ENCODE measurements at places on chromosomes 16 and 17. TPM values are rescaled to one million over a fixed set of nuclear protein-coding genes. Genes with fewer than 3 reads are reported as not detected.
A peak's percentile ranks its signal among the peaks of the same experiment; 100 is the strongest.

Gene ZNF646
- 21.1 TPM for total RNA-seq

Gene CCL16
- not detected for total RNA-seq

Gene ATAD5
- total RNA-seq: 4.1 TPM

Gene SHBG
- not detected for total RNA-seq

Gene PRRT2
- total RNA-seq: 7.9 TPM

GRCh38 chr17:48908853-48909394 lies 717 bp downstream of the UBE2Z start:
- peaks cover 42% of the 10 kb centered on the region for H3K4me1 ChIP-seq
- H3K27me3 ChIP-seq: no peaks in the 10 kb centered on the region
- peak overlapping the region; percentile 54 for H3K4me3 ChIP-seq
- DNase-seq: peak; percentile 62
- peaks cover 30% of the 10 kb centered on the region for H3K36me3 ChIP-seq

DNA sequence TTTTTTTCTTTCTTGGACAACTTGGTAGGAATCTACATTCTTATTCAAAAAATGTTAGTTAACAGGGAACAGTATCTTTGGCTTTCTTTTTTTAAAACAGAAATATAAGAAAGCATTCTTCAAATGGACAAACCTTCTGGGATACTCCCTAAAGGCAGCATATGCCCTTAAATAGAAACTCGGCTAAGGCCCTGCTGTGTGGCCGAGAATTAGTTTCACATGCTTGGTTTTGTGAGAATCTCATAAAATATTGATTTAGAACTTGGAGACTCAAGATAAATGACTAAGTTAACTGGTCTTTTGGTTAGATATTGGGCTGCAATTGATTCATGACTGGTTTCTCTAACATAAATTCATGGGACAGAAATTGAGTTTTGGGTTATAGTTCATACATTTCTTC lies 359.9 kb upstream of the XYLT1 start:
- no peaks in the 10 kb centered on the region for H3K27me3 ChIP-seq
- no peak overlapping the region for H3K4me3 ChIP-seq
- H3K36me3 ChIP-seq: no peaks in the 10 kb centered on the region

- no peaks in the 10 kb centered on the region for H3K36me3 ChIP-seq
- DNase-seq: no peak
- no peaks in the 10 kb centered on the region for H3K4me1 ChIP-seq
- no peak overlapping the region for H3K27ac ChIP-seq
Observed at GRCh38 chr16:19660432-19660831, 57.6 kb downstream of the KNOP1 start.

DNA sequence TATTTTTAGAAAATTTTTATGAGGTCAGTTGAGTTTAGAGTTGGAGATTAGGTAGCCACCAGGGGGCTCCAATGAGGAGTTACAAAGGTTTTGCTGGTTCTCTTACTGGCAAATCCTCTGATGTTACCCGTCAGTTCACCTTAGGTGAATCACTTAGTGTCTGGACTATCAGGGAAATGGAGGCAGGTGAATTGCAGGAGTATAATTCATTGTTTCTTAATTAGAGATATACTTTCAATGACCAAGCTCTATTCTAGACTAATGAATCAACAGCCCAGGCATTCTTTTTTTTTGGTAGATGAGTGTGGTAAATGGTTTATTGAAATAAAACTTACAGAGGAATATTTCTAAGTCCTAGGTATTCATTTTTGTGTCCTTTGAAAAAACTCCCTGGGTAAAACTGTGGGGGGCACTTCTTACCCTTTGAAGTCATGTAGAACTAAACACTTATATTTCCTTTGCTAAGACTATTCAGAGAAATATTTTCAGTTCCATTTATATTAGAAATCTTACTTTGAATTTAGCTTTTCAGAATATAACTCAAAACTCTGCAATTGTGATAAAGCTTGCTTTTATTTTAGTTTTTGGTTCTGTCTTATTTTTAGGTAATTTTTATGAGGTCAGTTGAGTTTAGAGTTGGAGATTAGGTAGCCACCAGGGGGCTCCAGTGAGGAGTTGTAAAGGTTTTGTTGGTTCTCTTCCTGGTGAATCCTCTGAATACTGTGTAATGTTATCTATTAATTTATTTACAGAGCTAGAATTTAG lies 17.7 kb downstream of the PSMD11 start:
- H3K27me3 ChIP-seq: no peaks in the 10 kb centered on the region
- peak; percentile 70 for DNase-seq
- H3K27ac ChIP-seq: no peak overlapping the region
- H3K4me3 ChIP-seq: no peak overlapping the region

DNA sequence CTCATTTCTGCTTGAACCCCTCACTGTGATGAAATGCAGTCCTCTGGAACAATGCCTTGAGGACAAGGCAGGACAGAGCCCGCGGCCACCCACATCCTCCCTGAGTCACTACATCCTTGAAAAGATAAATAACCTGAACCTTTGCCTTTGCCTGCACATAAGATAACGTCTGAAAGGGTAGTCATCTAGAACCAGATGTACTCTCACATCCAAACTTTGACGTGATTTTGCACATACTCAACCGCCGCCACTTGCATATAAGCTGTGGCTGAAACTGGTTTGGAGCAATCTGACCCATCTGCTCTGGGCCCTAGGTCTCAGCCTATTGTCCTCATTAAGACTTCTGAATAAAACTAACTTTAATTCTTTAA lies 252.1 kb downstream of the PHKB start:
- no peaks in the 10 kb centered on the region for H3K4me1 ChIP-seq
- no peak overlapping the region for H3K27ac ChIP-seq
- H3K36me3 ChIP-seq: no peaks in the 10 kb centered on the region
- DNase-seq: no peak

GRCh38 chr17:78488867-78489634 lies 88.1 kb downstream of the DNAH17 start:
- peaks cover 13% of the 10 kb centered on the region for H3K27me3 ChIP-seq
- H3K27ac ChIP-seq: no peak overlapping the region
- H3K4me3 ChIP-seq: no peak overlapping the region
- H3K36me3 ChIP-seq: no peaks in the 10 kb centered on the region
- no peak for DNase-seq

DNA sequence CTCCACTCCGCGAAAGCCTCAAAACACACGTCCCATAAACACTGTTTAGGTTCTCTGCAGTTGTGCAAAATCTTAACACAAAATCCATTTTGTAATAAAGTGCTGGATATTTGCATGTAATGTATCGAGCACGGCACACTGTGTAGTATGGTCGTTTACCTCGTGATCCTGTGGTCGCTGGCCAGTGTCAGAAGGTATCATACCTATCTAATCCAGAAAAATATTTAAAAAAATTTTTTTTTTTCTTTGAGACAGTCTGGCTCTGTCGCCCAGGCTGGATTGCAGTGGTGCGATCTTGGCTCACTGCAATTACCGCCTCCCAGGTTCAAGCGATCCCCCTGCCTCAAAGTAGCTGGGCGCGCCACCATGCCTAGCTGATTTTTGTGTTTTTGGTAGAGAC lies 996 bp downstream of the RPL38 start:
- peaks cover 45% of the 10 kb centered on the region for H3K36me3 ChIP-seq
- no peak for DNase-seq
- no peaks in the 10 kb centered on the region for H3K27me3 ChIP-seq
- peak overlapping the region; percentile 93 for H3K4me3 ChIP-seq

DNA sequence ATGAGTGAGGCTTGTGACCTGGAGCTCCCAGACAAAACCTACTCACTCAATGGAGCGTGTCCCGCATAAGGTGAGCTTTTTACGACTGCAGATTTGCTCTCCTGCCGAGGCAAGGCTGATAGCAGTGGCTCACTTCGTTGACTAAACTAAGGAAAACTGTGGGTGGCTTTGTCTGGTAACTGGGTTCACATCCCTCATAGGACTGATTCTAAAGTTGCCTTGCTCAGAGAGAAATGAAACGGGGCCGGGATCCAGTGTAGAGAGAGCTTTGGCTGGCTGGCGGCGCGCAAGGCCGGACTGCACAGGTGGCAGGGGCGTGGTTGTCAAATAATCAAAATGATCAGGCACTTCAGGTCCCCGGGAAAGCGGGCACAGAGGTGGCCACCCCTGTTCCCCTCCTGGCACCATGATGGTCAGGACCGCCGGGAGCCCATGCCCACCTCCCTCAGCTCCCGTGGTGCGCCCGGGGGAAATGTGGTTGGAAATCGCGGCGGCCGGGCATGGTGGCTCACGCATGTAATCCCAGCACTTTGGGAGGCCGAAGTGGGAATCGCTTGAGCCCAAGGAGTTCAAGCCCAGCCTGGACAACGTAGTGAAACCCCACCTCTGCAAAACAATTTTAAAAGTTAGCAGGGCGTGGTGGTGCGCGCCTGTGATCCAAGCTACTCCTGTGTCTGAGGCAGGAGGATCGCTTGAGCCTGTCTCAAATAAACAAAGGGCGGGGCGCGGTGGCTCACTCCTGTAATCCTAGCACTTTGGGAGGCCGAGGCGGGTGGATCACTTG lies 26.6 kb upstream of the OR1F1 start:
- DNase-seq: no peak
- H3K4me3 ChIP-seq: no peak overlapping the region
- no peak overlapping the region for H3K27ac ChIP-seq
- H3K4me1 ChIP-seq: peaks cover 17% of the 10 kb centered on the region
- no peaks in the 10 kb centered on the region for H3K36me3 ChIP-seq

DNA sequence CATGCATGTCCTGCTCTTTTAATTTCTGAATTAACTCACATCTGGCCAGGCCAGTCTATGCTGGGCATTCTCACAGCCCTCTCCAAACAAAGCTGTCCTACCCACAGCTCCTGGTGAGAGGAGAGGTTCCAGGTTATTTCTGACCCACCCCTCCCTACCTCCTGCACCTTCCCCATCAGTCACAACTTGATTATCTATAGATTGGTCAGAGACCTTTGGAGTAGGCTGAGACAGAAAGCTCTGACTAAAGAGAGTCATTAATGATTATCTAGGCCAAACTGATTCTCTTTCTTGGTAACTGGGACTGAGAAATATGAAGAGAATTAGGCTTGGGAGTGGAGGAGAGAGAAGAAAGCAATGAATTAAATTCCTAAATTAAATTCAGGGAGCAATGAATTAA lies 1.4 kb upstream of the KRT222 start:
- peaks cover 4% of the 10 kb centered on the region for H3K27me3 ChIP-seq
- no peak overlapping the region for H3K4me3 ChIP-seq
- H3K36me3 ChIP-seq: no peaks in the 10 kb centered on the region
- peaks cover 2% of the 10 kb centered on the region for H3K4me1 ChIP-seq

GRCh38 chr17:81858170-81858966 lies 2.0 kb downstream of the P4HB start:
- peaks cover 47% of the 10 kb centered on the region for H3K4me1 ChIP-seq
- peaks cover 45% of the 10 kb centered on the region for H3K36me3 ChIP-seq
- H3K27me3 ChIP-seq: no peaks in the 10 kb centered on the region
- H3K27ac ChIP-seq: no peak overlapping the region
- H3K4me3 ChIP-seq: no peak overlapping the region

DNA sequence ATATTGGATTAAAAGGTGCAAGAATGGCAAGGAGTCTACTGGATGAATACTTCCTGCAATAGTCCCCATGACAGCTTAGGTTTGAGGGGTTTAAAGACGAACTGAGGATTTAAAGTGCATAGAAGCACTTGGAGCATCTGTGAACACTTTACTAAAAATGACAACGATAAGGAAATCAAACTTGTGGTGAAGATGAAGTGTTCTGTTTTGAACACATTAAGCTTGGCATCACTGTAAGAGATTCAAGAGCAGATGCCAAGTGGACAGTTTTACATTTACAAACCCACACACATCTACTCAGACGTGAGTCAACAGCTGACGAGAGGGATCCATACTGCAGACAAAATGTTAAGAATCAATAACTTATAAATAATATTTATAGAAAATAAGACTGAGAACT lies 918.7 kb downstream of the CDH11 start:
- no peak overlapping the region for H3K27ac ChIP-seq
- no peaks in the 10 kb centered on the region for H3K4me1 ChIP-seq
- H3K27me3 ChIP-seq: no peaks in the 10 kb centered on the region
- no peak overlapping the region for H3K4me3 ChIP-seq
- DNase-seq: no peak
- no peaks in the 10 kb centered on the region for H3K36me3 ChIP-seq

GRCh38 chr17:73801455-73802100 lies 157.3 kb upstream of the SDK2 start:
- no peaks in the 10 kb centered on the region for H3K36me3 ChIP-seq
- DNase-seq: no peak
- H3K4me3 ChIP-seq: no peak overlapping the region
- no peak overlapping the region for H3K27ac ChIP-seq
- H3K4me1 ChIP-seq: no peaks in the 10 kb centered on the region

DNA sequence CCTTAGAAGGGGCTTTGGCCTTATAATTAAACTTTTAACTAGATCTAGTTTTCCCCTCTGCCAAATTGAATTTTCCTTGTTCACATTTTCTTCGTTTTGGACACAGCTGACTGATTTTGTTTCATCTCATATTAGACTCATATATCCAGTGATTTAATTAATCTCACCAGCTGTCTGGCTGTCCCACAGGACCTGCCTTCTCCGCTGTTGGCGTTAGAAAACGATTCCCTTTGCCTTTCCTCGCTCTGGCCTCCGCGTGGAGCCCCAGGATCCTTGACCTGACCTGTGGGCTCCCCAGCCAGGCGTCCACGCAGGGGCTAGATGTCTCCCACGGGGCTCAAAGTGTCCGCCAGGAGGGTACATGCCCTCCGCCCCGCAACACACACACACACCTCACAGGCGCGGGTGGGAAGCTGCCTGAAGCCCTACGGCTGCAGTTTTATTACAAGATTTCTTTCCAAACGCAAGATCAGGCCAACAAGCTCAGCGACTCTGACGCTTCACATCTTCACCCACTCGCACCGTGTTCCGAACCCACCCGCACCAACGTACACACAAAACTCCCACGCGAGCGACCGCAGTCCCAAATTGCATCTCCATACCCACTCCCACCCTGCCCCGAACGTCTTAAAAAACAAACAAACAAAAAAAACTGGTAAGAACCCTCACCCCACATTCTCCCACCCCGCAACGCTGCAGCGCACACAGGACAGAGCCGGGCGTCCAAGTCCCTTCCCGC lies 1.1 kb downstream of the RPRML start:
- no peak for DNase-seq
- no peaks in the 10 kb centered on the region for H3K36me3 ChIP-seq
- H3K27me3 ChIP-seq: peaks cover 3% of the 10 kb centered on the region

GRCh38 chr16:86232496-86232895 lies 277.8 kb upstream of the FOXF1 start:
- H3K4me1 ChIP-seq: no peaks in the 10 kb centered on the region
- DNase-seq: no peak
- no peaks in the 10 kb centered on the region for H3K27me3 ChIP-seq
- no peaks in the 10 kb centered on the region for H3K36me3 ChIP-seq
- no peak overlapping the region for H3K4me3 ChIP-seq

- H3K4me1 ChIP-seq: peaks cover 31% of the 10 kb centered on the region
- H3K27ac ChIP-seq: no peak overlapping the region
- no peak for DNase-seq
- H3K4me3 ChIP-seq: no peak overlapping the region
Observed at GRCh38 chr17:78325076-78325687, 34.7 kb downstream of the SOCS3 start.

GRCh38 chr17:51000835-51001638 lies 119.6 kb downstream of the SPAG9 start:
- no peak for DNase-seq
- no peaks in the 10 kb centered on the region for H3K4me1 ChIP-seq
- no peak overlapping the region for H3K27ac ChIP-seq
- H3K36me3 ChIP-seq: peaks cover 9% of the 10 kb centered on the region
- H3K4me3 ChIP-seq: no peak overlapping the region
